ENCODE measurements at places on chromosomes 3 and 15.
A peak's percentile ranks its signal among the peaks of the same experiment; 100 is the strongest.

- DNase-seq = no peak
These were observed 230.9 kb upstream of the EIF1B start for GRCh38 chr3:40078590-40078989.

DNA sequence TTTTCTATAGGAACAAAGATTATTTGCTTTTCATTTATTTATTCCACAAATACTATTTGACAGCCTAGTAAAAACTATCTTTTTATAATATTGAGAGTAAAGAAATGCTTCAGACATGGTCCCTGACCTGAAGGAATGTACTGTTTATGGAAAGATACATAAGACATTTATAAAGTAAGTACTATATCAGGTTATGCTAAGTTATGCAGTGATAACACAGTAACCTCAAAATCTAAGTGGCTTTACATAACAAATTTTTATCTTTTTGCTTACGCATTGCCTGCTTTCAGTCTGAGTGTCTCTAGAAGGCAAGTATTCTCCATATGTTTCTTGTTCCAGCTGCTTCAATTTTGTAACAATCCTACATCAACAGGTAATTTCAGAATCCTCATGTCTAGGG lies 694.0 kb downstream of the SQOR start:
- DNase-seq = no peak

- DNase-seq = no peak
These were observed 85.6 kb upstream of the ACP3 start for GRCh38 chr3:132231633-132232032.

DNA sequence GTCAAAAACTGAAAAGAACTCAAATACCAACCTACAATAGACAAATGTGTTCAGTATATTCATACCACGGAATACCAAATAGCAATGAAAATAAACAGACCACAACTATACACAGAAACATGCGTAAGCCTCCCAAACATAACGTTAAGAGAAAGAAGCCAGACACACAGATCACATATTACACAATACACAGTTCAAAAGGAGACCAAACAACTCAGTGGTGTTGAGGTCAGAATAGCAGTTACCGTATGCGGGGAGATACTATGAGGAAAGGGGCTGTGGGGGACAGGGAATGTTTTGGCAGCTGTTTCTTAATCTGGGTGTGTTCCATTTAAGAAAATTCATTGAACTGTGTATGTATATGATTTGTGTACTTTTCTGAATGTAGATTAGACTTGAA lies 6.6 kb downstream of the OSBPL10 start:
- no peak for DNase-seq

- DNase-seq = no peak
These were observed 48.0 kb upstream of the SCAANT1 start for GRCh38 chr3:63960048-63960711.

DNA sequence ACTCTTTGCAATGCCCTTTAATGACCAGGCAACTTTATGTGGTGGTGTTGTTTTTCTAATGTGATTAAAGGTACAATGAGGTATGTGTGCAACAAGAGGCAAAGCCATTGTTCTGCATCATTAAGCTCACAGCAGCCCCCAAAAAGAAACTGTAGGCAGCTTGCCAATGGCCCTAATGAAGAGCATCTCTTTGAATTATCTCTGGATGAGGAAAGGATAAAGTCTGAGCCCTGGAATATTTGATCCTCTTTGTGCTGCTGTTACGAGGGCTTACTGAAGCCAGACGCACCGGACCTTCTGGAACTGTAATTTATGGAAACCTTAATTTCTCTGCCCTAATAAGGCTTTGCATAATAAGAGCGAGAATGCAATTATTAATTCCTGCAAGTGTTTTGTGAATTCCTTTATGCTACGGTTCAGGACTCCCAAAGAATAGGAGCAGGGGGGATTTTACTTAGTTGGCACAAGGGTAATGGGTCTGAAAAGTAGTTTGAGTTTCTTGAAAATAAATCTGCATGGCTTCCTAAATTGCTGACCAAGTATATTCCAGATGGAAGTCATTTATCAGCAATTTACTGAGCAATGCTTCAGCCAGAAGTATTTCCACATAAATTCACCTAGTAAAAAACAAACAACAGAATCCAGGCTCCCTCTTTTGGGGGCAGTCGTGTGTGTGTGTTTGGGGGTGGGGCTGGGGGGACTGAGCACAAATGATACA lies 193.4 kb downstream of the PDZRN3 start:
- DNase-seq = no peak

DNA sequence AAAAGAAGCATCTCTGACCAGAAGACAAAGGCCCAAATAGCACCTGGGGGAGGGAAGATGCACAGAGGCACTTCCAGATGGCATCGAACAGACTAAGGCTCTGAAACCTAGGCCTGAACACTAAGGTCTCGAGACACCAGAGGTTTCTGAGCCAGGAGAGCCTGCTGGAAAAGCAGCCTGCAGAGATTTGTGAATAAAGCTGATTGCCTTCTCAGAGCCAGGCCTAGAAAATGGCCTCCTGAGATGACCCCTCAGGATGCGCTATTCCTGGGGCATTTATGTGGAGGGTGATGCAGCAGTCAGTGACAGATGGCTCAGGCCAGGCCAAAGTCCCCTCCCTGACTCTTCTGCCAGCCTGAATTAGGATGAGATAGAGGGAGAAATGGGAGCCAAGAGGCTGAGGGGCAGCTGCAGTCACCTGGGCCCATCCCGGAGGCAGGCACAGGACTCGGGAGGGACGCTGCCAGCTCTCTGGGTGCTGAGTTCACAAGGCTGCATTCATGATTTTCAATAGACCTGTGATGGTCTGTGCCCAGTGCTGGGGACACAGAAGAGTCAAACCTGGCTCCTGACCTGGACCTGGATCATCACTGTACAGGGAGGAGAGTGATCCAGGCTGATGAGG lies 6.9 kb downstream of the PRSS50 start:
- no peak for DNase-seq

GRCh38 chr15:69400850-69401249 lies 13.3 kb upstream of the KIF23 start:
- peak; percentile 71 for DNase-seq

GRCh38 chr3:88219138-88219792 lies 69.5 kb downstream of the C3orf38 start:
- peak; percentile 55 for DNase-seq

DNA sequence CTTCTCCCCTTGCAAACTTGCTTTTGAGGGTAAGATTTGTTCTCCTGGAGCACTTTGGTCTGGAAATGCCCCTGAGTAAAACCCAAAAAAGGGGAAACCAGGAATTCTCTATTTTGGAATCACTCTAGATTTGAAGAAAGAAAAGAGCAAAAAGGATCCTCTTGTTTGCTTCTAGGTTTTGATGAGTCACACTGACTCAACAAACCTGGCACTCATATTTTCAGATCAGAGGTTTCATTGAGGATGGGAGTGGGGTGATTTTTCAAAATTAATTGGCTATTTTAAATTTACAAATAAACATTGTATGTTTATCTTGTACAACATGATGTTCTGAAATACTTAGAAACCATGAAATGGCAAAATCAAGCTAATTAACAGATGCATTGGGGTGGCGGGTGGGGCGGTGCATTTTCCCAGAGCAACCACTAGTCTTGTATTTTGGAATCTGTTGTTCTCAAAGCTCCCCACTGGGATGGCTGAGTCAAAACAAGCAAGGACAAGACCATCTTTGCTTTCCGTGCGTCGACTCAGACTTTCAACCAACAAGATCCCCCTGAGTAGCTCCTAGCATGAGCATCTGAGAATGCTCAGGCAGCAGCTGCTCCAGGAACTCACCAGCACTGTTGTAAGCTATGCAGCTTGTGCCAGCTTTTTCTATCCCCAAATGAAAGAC lies 451.4 kb downstream of the WDR72 start:
- no peak for DNase-seq

DNA sequence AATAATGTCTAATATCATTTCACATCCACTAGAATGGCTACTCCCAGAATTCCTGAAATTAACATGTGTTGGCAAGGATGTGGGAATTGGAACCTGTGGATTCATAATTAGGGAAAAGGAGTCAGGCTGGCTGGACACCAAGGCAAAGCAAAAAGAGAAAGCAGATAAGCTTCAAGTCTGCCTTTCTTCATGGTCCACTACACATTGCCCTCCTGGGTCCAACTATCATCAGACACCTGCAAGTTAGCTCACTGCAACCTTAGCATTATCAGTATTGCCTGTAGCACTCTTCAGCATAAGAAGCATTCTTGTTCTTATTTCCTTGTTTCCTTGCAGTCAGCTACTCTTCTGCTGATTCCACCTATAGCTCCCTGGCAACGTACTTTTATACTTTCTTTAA lies 124.3 kb downstream of the ZNF280D start:
- no peak for DNase-seq

- no peak for DNase-seq
These were observed 5.8 kb downstream of the RARB start for GRCh38 chr3:25433868-25434267.

GRCh38 chr3:192577811-192578210 lies 149.5 kb downstream of the FGF12 start:
- DNase-seq = no peak

GRCh38 chr3:196660381-196661166 lies 21.1 kb downstream of the NRROS start:
- DNase-seq = no peak

GRCh38 chr3:196335503-196335948 lies 2.7 kb downstream of the TM4SF19 start:
- DNase-seq = no peak

DNA sequence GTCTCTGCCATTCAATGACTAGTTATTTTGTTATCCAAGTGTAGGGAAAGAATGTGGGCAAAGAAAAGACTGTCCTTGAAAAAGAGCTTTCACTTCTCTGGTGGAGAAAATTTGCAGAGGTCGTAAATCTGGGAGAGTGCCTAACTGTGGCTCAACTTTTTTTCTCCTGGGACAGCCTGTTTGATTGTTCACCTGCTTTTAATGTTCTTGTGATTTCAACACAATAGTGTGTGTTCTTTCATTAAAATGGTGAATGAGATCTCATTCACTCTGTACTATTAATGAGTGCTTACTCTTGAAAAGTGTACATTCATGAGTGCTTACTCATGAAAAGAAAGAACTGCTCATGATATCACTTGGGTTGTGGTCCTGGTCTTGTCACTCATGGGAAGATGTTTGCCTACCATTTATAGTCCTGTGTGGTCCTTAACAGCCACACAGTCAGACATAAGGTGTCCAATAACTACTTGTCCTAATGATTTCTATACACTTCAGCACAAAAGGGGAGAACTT lies 567.3 kb downstream of the GRM7 start:
- DNase-seq = no peak

DNA sequence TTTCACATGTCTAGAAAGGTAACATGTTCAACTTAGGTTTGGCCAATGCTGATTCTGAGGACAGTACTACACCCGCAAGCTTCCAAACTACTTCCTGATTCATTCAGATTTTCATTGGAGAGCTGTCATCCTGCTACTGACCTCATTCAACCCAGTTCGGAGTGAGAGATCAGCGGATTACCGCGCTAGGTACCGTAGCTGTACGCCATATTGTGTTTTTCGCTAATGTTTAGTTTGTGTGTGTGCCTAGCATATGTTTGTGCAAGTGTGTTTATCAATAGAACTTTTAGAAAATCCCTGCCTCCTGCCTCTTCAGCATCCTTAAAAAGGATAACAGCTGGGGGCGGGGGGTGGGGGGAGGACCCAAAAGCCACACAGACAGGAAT lies 1.1 kb downstream of the ZBTB20 start:
- DNase-seq = peak; percentile 70

DNA sequence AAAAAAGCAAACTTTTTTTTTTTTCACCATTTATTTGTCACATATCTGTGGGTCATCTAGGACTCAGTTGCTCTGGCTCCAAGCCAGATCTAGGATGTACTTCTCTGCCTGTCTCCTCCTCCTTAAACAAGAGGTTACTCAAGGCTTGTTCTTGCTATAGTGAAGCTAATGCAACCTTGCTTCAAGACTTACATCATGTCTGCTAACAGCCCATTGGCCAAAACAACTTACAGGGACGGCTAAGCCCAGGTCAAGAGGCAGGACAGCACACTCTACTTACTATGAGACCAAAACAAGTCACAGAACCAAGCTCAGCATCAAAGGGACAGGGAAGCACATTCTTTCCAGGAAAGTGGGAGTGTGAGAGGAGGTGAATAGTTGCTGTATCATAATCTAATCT lies 123.8 kb upstream of the BNIP2 start:
- DNase-seq = no peak

GRCh38 chr3:66253790-66254620 lies 33.2 kb downstream of the SLC25A26 start:
- DNase-seq = no peak

- DNase-seq = peak; percentile 35
These were observed 318.7 kb downstream of the FOXP1 start for GRCh38 chr3:71264840-71265239.

DNA sequence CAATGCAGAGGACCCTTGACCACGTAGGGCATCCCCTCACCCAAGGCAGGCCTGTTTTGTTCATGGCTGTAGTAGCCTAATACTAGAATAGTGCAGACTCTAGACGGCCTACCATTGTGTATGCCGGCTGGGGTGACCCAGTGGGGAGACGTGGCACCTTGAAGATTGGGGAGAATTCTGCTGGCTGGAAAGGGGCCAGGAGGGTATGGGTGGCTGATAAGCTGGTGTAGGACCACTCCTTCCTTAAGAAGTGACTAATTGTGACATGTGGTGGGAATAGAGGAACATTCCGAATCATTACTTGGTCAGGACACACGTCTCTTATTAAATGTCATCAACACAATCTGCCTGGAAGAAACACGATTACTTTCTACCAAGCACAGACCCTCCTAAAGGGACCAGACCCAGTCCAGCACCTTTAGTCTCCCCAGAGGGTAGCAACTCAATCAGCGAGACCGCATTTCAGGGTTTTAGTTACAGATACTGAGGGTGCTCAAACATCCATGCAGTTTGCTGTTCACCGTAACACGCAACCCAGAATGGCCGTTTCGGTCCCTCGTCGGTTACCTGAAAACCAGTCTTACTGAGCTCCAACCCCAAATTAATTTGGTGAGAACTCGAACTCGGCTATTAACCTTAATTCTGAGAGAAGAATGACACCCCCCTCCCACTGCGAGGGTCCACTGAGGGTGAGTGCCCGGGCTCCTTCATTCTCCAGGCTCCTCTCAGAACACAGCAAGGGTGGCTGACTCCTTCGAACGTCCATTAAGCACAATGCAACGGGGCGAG lies 1.6 kb upstream of the KLF13 start:
- DNase-seq = no peak

GRCh38 chr15:85171736-85172135 lies 190.1 kb downstream of the PDE8A start:
- DNase-seq = no peak

GRCh38 chr15:88680241-88681001 lies 41.6 kb downstream of the ISG20 start:
- DNase-seq = no peak

GRCh38 chr3:149481491-149481890 lies 7.0 kb downstream of the TM4SF4 start:
- no peak for DNase-seq

- DNase-seq = no peak
These were observed 108.2 kb downstream of the CNTN3 start for GRCh38 chr3:74506246-74506645.

Data from activated naive CD4-positive, alpha-beta T cell treated with anti-CD3 and anti-CD28 coated beads for 36 hours (primary cell).